ENCODE measurements at places on chromosomes 2 and 18. TPM values are rescaled to one million over a fixed set of nuclear protein-coding genes. Genes with fewer than 3 reads are reported as not detected.

The WDR54 gene
- 5.5 TPM for total RNA-seq

GRCh38 chr2:1590596-1591460 lies 153.5 kb downstream of the PXDN start:
- peak; percentile 60 for DNase-seq

- no peak for DNase-seq
These were observed 293.9 kb upstream of the ERBB4 start for GRCh38 chr2:212832211-212833195.

The SLC23A3 gene
- total RNA-seq, result 14.2 TPM

DNA sequence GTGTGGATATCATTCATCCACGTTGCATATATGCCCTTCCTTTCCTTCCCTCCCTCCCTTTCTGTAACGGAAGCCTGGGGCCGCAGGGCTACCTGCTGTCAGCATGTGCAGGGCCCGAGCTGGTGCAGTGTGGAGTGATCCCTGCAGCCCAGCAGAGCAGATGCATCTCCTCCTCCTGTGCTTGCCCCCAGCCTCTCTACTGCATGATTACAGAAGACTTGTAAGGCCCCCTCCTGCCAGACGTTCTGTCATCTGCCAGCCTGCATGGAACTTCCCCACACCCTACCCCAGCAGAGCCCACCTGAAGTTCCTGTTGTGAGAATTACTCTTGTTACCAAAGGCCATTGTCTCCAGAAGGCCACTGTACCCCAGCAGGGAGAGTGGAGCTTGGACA lies 67.5 kb upstream of the FOSL2 start:
- DNase-seq, result no peak

DNA sequence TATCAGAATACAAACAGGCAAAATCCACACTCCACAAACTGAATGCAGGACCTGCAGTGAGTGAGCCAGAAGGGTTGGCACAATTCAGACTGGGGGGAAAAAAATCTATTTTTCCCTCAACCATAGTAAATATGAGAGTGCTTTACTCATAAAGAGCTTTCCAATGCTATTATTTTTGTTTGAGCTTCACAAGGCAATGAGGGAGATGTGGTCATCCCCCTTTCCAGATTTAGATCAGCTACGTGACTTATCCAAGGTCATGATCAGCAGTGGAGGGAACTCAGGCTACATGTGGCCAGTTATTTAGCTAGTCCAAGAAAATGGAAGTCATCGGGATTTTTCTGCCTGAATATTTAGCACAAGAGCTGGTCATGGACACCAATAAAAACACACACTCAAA lies 120.4 kb upstream of the KLF7 start:
- DNase-seq, result no peak

The PDE1A gene
- total RNA-seq, result 4.8 TPM

GRCh38 chr2:20015482-20016083 lies 3.1 kb upstream of the MATN3 start:
- DNase-seq, result no peak

The WNT10A gene
- total RNA-seq, result not detected
